ENCODE measurements at places on chromosomes 4 and X. TPM values are rescaled to one million over a fixed set of nuclear protein-coding genes. Genes with fewer than 3 reads are reported as not detected.

DNA sequence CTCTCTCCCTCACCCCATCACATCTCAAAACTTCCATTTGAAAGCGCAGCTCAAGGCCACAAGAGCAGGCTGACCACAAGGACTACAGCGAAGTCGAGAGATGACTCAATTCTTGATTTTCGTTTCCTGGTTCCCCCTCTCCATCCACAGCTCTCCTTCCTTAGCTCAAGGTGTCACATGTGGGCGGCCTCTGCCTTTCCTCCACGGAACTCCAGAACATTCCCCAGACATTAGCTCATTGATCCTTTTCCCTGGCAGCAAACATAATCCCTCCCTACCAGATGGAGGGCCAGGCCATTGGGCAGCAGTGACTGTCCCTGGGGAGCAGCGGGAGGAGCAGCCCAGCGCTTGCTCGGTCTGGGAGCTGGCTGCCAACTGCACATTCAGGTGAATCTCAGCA is 56.3 kb downstream of the CCDC149 start:
- H3K4me1 ChIP-seq: peaks cover 29% of the 10 kb centered on the region
- DNase-seq: no peak
- no peaks in the 10 kb centered on the region for H3K27me3 ChIP-seq
- H3K4me3 ChIP-seq: no peak overlapping the region
- no peak overlapping the region for H3K27ac ChIP-seq

- peaks cover 7% of the 10 kb centered on the region for H3K4me1 ChIP-seq
- no peak overlapping the region for H3K27ac ChIP-seq
- peaks cover 28% of the 10 kb centered on the region for H3K36me3 ChIP-seq
- no peak overlapping the region for H3K4me3 ChIP-seq
- no peak for DNase-seq
These were observed 106.5 kb downstream of the TNIP2 start for GRCh38 chr4:2649604-2650114.

DNA sequence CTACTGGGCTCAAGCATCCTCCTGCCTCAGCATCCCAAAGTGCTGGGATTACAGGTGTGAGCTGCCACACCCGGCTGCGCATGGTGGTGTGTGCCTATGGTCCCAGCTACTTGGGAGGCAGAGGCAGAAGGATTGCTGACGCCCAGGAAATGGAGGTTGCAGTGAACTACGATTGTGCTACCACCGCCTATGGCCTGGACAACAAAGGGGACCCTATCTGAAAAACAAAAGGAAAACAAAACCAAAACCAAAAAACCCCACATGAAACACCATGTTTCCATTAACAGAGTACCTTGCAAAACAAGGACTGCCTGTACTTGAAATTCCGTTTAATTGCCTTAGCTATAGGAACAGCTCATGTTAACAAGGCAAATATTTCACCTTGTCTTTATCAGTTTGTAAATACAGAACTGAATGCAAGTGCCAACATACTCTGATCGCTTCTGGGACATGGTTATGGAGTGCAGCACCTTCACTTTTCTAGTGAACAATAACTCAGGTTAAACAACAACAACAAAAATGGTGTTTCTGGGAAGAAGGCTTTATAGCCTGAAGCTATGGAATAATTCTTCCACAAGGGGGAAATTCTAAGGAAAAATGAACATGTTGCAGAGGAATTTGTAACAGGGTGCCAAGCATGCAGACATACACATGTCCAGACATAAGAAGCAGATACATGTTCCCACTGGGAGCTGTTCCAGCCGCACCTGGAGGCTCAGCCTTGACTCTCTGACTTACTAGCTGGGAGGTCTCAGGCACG is 73.2 kb upstream of the STS start:
- peak overlapping the region; percentile 63 for H3K27ac ChIP-seq
- H3K36me3 ChIP-seq: peaks cover 19% of the 10 kb centered on the region
- no peaks in the 10 kb centered on the region for H3K27me3 ChIP-seq
- no peak for DNase-seq

DNA sequence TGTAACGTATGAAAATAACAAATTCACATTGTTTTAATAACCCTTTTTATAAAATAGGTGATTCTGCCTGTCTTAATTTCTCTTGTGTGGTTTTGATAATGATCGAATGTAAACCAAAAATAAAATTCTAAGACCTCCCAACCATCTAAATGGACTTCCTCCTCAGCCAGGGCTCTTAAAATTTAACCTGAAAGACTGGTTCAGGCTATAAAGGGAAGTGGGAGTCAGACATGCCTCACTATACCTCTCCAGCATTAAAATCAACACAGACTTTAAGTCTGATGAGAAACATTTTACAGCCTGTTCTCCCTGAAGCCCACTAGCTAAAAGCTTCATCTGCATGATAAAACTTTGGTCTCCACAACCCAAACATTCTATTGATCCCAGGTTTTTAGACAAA is 97.6 kb upstream of the STIM2 start:
- no peaks in the 10 kb centered on the region for H3K27me3 ChIP-seq
- DNase-seq: no peak
- no peak overlapping the region for H3K4me3 ChIP-seq
- H3K36me3 ChIP-seq: peaks cover 5% of the 10 kb centered on the region
- H3K27ac ChIP-seq: peak overlapping the region; percentile 51

DNA sequence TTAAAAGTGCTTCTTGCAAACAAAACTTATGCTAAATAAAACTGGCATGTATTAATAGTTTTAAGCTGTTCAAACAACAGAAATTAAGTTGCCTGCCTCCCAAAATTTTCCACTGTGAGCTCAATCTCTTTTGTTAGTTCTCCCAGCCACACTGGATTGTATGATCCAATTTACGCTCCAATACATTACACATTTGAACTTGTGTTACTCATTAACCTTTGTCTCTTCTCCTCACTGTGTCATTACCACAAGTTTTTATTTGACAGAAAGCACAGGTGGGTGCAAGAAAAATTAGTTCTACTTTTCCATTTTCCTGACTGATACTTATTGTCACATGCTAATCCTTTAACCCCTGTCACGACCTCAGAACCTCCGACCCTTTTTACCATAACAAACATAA is 55.5 kb downstream of the SHISA3 start:
- no peaks in the 10 kb centered on the region for H3K4me1 ChIP-seq
- no peak overlapping the region for H3K4me3 ChIP-seq
- no peak for DNase-seq
- H3K27ac ChIP-seq: no peak overlapping the region
- H3K36me3 ChIP-seq: peaks cover 5% of the 10 kb centered on the region

- peaks cover 5% of the 10 kb centered on the region for H3K4me1 ChIP-seq
- no peak for DNase-seq
- H3K27ac ChIP-seq: no peak overlapping the region
- peaks cover 28% of the 10 kb centered on the region for H3K27me3 ChIP-seq
These were observed 50.0 kb downstream of the LGI2 start for GRCh38 chr4:24980740-24981139.

DNA sequence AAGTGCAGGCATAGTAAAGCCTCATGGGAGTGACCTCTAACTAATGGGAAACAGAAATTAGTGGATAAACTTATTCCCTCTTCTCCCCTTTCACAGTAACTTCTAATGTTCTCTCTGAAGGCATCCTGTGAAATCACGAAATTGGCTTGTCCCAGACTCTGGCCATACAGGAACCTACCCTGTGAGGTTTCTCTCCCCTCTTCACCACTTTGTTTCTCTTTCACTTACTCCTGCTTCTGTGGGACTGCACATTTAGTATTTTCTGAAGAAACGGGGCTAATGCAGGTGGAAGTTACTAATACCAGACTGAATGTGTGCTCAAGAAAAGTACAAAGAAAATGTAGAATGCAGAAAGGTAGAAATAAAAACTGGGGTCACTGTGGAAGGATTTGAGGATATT is 20.0 kb downstream of the ZNF330 start:
- no peak overlapping the region for H3K27ac ChIP-seq
- peaks cover 4% of the 10 kb centered on the region for H3K36me3 ChIP-seq
- no peaks in the 10 kb centered on the region for H3K27me3 ChIP-seq

DNA sequence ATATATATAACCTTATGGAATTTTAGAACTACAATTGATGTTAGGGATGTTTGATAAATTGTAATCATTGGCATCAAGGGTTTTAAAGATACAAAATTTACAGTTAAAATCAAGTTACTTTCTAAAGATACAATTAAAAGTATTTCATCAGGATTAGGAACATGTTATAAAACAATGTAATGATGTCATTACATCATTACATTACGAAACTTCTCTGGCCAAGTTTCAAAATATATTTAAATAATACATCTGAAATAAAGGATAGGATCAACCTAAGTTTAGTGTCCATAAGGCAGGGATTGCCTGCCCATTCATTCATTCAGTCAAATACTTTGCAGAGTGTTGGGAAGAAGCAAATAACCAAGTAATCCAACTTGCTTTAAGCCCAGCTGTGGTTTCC is 75.1 kb downstream of the TENM3 start:
- H3K27me3 ChIP-seq: no peaks in the 10 kb centered on the region
- DNase-seq: no peak
- peaks cover 3% of the 10 kb centered on the region for H3K4me1 ChIP-seq
- H3K27ac ChIP-seq: no peak overlapping the region

- H3K36me3 ChIP-seq: peaks cover 33% of the 10 kb centered on the region
- DNase-seq: no peak
- H3K4me1 ChIP-seq: peaks cover 19% of the 10 kb centered on the region
- H3K27ac ChIP-seq: no peak overlapping the region
- no peaks in the 10 kb centered on the region for H3K27me3 ChIP-seq
- no peak overlapping the region for H3K4me3 ChIP-seq
These were observed 4.2 kb downstream of the PGM2 start for GRCh38 chr4:37830640-37831039.

DNA sequence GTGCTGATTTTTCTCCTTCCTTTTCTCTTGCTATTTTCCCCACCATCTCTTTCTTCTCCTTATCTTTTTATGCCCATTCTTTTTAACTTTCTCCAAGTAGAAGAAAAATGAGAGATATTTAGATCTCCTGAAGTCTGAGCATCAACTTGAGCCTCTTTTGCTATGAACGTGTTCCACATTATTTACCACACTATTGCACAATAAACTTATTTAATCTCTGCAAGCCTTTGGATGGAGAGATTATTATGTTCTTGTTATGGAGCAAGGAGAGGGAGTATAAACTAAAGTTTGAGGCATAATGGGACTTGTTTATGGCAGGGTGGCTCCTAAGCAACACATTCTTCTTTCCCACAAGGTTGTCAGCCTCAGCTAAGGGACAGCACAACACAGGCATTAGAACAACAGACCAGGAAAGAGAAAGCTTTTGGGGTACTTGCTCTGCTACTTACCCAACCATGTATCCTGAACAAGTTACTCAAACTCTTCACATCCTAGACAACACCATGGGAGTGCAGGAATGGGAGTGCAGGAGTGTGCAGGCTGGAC is 365.5 kb upstream of the BOD1L1 start:
- H3K27me3 ChIP-seq: no peaks in the 10 kb centered on the region
- H3K36me3 ChIP-seq: no peaks in the 10 kb centered on the region
- no peak overlapping the region for H3K4me3 ChIP-seq
- no peak for DNase-seq
- peaks cover 10% of the 10 kb centered on the region for H3K4me1 ChIP-seq
- H3K27ac ChIP-seq: no peak overlapping the region

GRCh38 chr4:76765473-76766183 is 132.3 kb downstream of the SOWAHB start:
- H3K27me3 ChIP-seq: no peaks in the 10 kb centered on the region
- peaks cover 28% of the 10 kb centered on the region for H3K4me1 ChIP-seq
- no peak overlapping the region for H3K4me3 ChIP-seq
- DNase-seq: no peak
- peak overlapping the region; percentile 87 for H3K27ac ChIP-seq
- peaks cover 30% of the 10 kb centered on the region for H3K36me3 ChIP-seq

DNA sequence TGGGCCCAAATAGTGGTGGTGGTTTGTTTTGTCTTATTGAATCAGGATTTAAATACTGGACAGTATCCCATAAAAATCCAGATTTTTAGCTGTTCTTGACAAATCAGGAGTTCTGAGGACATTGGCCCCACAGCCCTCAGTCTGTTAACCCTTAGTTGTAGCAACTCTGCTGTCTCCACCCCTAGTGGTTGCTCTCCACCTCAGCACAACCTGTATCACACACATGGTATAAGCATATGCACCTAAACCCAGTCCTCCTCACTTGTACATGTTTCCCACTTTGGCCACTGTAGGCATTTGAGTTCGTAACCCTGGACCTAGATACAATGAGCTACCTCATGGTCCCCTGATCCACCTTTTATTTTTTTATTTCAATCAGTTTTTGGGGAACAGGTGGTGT is 75.9 kb downstream of the MRPL1 start:
- no peak overlapping the region for H3K27ac ChIP-seq
- no peak for DNase-seq
- no peaks in the 10 kb centered on the region for H3K27me3 ChIP-seq
- peaks cover 58% of the 10 kb centered on the region for H3K36me3 ChIP-seq
- H3K4me1 ChIP-seq: no peaks in the 10 kb centered on the region

- no peaks in the 10 kb centered on the region for H3K4me1 ChIP-seq
- H3K27me3 ChIP-seq: peaks cover 2% of the 10 kb centered on the region
- H3K27ac ChIP-seq: no peak overlapping the region
- no peaks in the 10 kb centered on the region for H3K36me3 ChIP-seq
These were observed 53.0 kb upstream of the DAPP1 start for GRCh38 chr4:99763635-99764101.

DNA sequence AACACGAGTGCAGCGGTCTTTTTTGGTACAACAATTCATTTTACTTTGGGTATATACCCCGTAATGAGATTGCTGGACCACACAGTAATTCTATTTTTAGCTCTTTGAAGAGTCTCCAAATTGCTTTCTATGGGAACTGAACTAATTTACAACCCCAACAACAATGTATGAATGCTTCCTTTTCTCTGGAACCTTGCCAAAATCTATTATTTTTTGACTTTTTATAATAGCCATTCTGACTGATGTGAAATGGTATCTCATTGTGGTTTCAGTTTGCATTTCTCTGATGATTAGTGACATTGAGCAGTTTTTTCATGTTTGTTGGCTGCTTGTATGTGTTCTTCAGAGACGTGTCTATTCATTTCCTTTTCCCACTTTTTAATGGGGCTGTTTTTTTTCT is 240.8 kb downstream of the STK32B start:
- no peaks in the 10 kb centered on the region for H3K36me3 ChIP-seq
- H3K27ac ChIP-seq: no peak overlapping the region
- no peak for DNase-seq
- peaks cover 16% of the 10 kb centered on the region for H3K27me3 ChIP-seq

GRCh38 chrX:48523682-48524081 is 2.1 kb downstream of the EBP start:
- H3K27me3 ChIP-seq: no peaks in the 10 kb centered on the region
- H3K4me3 ChIP-seq: peak overlapping the region; percentile 37
- no peak for DNase-seq
- H3K4me1 ChIP-seq: peaks cover 6% of the 10 kb centered on the region
- H3K36me3 ChIP-seq: peaks cover 12% of the 10 kb centered on the region

DNA sequence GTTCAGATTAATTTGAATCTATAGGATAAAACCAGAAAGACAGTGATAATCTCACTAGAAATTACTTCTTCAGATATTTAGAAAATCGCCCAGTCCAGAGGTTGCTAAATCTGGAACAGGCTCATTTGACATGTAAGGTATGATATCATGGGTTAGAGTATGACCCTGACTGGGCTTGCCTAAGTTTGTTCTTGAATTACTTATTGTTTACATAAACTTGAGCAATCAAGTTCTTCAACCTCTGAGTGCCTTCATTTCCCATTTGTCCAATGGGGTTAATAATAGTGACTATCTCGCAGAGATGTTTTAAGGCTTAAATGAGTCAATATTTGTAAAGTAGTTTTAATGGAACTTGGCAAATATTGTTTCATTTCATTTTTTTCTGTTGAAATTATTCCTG is 1947.6 kb upstream of the IGFBP7 start:
- DNase-seq: no peak
- no peak overlapping the region for H3K4me3 ChIP-seq
- no peaks in the 10 kb centered on the region for H3K36me3 ChIP-seq
- H3K27ac ChIP-seq: no peak overlapping the region
- H3K27me3 ChIP-seq: no peaks in the 10 kb centered on the region

The SLC26A1 gene
- total RNA-seq: 0.38 TPM

The DGKK gene
- total RNA-seq: 0.04 TPM

The SLC6A14 gene
- 0.27 TPM for total RNA-seq

The SETD7 gene
- total RNA-seq: 15.4 TPM

The SH3TC1 gene
- total RNA-seq: 24.0 TPM

The DRD5 gene
- 0.09 TPM for total RNA-seq

The KCTD8 gene
- 6.6 TPM for total RNA-seq

The DAPP1 gene
- total RNA-seq: 2.9 TPM

The NR3C2 gene
- total RNA-seq: 5.2 TPM
